ENCODE measurements at places on chromosomes 4 and X.

GRCh38 chr4:155371432-155372043 lies 5.2 kb downstream of the MAP9 start:
- DNase-seq: peak; percentile 46

DNA sequence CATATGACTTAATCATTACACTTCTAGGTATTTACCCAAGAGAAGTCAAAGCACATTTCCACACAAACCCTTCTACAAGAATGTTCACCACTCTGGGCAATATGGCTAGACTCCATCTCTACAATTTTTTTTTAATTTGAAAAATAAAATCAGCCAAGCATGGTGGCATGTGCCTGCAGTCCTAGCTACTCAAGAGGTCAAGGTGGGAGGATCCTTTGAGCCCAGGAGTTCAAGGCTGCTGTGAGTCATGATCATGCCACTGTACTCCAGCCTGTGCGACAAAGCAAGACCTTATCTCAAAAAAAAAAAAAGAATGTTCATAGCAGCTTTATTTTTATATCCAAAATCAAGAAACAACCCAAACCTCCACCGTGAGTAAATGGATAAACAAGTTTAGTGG lies 70.3 kb upstream of the MBNL3 start:
- DNase-seq: no peak

GRCh38 chr4:6115342-6115741 lies 85.0 kb downstream of the JAKMIP1 start:
- no peak for DNase-seq

- no peak for DNase-seq
These were observed 19.9 kb downstream of the SEPTIN11 start for GRCh38 chr4:76969495-76969894.

DNA sequence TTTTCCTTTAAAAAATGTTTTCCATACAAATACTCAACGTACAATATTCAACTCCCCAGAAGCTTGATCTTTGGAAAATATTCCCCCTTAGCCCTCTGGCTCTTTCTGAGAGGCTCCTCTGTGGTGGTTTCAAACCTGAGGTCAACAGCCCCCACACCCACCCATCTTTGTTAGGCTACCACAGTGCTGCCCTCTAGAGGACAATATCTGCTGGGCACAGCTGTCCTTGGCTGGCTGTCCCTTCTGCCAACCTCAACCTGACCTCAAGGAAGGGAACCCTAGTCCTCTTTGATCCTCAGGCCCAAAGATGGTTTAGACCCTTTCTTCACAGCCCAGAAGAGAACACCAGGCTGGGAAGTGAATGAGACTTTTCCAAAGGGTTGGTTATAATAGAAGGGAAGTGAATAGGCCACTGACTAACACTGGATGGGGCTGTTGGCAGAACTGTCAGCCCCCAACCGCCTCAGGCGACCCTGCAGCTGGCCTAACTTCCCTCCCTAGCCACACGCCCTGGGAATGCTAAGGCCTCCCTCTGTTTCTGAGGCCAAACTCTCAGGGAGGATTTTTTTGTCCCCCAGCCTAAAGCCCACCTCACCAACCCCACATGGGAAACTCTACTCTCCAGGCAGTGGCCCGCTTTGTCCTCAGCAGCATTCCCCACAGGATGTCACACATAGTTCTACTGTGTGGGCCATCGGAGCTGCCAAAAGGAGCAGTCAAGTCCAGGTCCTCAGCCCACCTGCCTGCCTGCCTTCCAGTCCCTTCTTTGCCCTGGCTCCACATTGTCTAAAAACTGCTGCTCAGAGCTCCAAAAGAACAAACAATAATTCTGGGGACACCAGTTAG lies 34.3 kb downstream of the NYX start:
- peak; percentile 7 for DNase-seq

GRCh38 chr4:87949961-87950360 lies 25.6 kb upstream of the SPP1 start:
- DNase-seq: no peak

DNA sequence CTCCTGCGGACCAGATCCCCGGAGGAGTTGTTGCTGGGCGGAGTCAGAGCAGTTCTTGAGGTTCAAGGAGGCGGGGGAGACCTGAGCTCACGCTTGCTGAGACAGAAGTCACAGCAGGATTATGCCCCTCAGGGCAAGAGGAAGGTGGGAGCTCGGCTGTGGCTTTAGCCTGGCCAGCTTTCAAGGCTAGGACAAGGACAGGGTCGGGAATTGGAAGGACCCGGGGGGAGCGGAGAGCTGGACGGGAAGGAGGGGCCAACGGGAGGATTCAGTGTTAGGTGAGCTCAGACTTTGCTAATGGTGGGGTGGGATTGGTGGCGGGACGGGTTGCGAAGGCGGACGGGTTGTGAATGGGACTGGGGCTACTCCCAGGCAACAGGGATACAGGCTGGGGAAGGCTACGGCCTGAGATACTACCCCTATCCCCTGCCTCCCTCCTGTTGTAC lies at the start of gene RIBC1:
Gene RIBC1, plus strand, starts transcription at position 13 of the 446 bp plus-strand sequence. CDS start 3,404 bp downstream, outside the sequence.
- DNase-seq: no peak

DNA sequence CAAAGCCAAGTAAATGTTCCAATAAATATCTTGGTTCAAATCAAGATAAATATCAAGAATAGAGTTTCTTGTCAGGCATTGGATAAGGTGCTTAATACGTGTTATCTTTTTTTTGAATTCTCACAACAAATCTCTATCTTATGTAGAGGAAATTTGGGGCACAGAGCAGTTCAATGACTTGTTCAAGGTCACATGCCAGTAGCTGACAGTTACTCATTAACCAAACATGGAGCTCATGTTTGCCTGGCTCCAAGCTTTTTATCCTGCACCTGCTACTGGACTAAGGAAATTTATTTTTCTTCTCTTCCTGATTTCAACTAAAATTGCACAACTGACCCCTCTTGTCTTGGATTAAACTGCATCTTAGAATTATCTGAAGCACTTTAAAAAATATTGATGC lies 76.3 kb downstream of the ATP10D start:
- no peak for DNase-seq

DNA sequence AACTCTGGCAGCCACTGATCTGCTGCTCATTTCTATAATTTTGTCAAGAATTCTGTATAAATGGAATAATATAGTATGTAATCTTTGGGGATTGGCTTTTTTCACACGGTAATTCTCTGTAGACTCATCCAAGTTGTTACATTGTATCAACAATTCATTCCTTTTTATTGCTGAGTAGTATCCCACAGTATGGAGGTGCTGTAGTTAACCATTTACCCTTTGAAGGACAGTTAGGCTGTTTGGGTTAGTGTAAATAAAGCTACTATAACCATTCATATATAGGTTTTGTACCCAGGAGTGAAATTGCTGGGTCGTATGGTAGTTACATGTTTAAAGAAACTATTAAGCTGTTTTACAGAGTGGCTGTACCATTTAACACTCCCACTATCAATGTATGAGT lies 157.0 kb upstream of the NDP start:
- DNase-seq: no peak

DNA sequence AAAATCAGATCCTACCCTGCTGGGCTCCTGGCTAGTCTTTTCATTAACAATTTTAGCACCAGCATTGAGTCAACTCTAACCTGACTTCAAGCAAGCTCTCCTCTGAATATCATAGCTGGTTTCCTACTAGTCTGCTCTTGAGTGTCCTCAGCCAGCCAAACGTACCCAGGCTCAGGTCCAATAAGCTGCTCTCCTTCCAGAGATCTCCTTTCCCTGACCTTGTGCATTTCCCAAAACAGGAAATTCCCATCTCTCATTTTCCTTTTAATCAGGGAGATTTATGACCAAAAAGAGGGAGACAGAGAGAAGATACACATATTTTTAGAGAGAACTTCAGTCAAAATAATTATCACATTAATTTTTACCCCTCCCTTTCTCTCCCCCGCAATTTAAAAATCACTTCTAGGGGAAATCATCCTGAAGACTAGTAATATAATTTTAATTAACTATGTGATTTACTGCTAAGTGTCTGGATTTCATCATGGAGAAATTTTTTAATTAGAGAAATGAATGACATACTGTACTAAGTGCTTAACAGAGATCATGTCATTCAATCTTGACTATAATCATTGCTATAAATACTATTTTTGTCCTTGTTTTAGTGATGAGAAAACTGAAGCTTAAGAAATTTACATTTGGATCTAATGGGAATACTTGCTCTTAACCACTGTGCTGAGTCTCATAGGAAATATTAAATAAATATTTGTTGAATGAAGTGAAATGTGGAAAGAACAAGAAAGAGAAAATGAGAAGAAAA lies 421.7 kb upstream of the INTU start:
- no peak for DNase-seq

GRCh38 chr4:144645102-144645630 lies 790 bp upstream of the HHIP start:
- DNase-seq: no peak

DNA sequence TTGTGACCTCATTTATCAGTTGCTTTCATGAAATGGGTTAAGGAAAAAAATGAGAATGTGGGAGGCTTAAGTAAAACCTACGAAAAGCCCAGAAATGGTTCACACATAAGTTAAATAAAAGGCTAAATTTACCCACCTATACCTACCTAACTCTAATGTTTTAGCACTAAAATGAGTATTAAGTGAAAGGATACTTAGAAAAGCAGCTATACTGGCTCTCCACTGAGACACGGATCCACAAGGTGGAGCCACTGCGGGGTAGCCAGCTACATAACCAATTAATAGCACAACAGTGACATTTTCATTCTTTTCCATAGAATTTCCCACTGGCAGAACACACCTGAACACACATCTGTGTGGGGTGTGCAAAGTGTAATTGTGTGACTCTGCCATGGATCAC lies 101.9 kb downstream of the MAML3 start:
- DNase-seq: peak; percentile 20

GRCh38 chrX:46791927-46792809 lies 33.2 kb upstream of the SLC9A7 start:
- peak; percentile 8 for DNase-seq

- no peak for DNase-seq
These were observed 67.7 kb upstream of the H2AZ1 start for GRCh38 chr4:100017637-100018310.

GRCh38 chr4:56243107-56243506 lies 144.2 kb downstream of the AASDH start:
- DNase-seq: no peak

GRCh38 chr4:142549726-142550463 lies 296.2 kb downstream of the INPP4B start:
- no peak for DNase-seq

- peak; percentile 79 for DNase-seq
These were observed 186.9 kb downstream of the LRBA start for GRCh38 chr4:150828159-150828558.

GRCh38 chr4:33025236-33025635 lies 2305.1 kb downstream of the PCDH7 start:
- DNase-seq: no peak

DNA sequence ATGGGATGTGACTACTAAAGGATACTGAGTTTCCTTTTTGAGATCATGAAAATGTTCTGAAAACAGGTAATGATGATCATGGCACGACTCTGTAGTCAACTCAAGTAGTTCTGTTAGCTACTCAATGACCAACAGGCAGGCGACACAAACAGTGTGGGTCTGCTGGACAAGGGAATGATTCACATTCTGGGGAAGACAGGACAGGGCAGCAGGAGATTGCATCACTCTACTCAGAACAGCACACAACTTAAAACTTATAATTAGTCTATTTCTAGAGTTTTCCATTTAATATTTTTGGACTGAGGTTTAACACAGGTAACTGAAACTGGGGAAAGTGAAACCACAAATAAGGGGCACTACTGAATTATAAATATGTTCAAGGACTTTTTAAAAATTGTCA lies 365.2 kb downstream of the PRDM5 start:
- no peak for DNase-seq

GRCh38 chr4:37132975-37133360 lies 111.6 kb upstream of the NWD2 start:
- DNase-seq: no peak

DNA sequence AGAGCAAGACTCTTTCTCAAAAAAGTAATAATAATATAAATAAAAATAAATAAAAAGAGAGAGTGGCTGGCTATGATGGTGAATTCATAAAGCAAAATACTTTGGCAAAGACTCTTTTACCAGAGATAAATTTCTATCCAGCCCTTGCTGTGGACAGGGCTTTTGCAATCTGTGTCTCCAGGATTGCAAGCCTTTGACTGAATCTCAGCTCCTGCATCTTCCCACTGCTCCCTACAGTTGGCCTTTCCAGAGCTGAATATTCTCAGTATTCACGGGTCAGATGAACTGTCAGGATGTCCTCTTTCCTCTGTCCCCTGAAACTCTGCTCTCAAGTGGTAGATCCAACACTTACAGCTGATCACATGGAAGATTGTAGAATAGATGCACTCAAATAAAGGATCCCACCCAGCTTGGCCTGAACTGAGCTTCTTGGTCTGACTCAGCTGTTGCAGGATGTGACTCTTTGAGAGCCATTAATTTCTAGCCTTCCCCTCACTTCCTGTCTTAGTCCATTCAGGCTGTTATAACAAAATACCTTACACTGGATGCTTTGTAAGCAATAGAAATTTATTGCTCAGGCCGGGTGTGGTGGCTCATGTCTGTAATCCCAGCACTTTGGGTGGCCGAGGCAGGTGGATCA lies 123.4 kb upstream of the GUCY1A1 start:
- DNase-seq: no peak

- peak; percentile 41 for DNase-seq
These were observed 26.6 kb downstream of the NFKB1 start for GRCh38 chr4:102527695-102528283.

- DNase-seq: no peak
These were observed 178.5 kb downstream of the GABRB1 start for GRCh38 chr4:47209833-47210232.

DNA sequence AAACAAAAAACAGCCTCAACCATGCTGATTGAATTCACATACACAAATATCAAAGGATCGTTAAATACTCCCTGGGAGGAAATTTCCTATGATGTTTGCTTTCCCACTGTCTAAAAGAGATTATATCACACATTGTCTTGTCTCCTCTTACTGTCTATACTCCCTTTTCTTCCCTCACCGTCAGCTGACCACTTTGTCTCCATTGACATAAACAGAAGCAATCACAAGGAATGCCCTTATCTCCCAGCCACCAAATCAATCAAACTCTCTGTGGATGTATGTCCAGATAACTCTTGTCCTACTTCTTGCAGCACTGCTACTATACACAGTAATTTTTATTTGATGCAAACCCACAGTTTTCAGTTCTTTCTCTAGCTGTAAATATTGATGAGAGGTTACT lies 12.2 kb upstream of the NUDT9 start:
- no peak for DNase-seq

GRCh38 chrX:44306356-44306755 lies 37.1 kb downstream of the EFHC2 start:
- DNase-seq: no peak

DNA sequence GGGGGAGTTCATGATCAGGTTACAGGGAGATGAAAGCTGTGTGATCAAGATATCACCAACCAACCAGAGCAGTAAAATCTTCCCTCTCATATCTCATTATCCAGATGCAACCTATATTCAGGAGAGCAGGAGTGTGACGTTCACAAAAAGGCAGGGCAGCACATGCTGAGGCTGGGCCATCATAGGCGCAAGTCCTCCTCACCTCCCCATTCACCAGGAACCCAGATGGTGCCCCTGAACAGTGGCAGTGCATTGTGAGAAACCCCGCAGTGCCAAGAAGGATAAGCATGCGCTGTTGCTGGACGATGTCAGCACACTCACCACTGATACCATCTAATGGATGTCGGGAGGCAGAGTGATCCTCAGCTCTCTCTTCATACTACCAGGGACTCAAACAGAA lies 170.9 kb downstream of the COL25A1 start:
- DNase-seq: no peak
